ENCODE measurements at places on chromosomes 4 and X.

- no peak for DNase-seq
Measured at GRCh38 chr4:180953572-180953971, 1289.6 kb upstream of the TENM3 start.

GRCh38 chr4:89894649-89895550 lies at the start of gene MMRN1:
Gene MMRN1 (plus strand): TSS chr4:89894854. CDS start chr4:89894972, 118 bp downstream.
- DNase-seq: no peak

DNA sequence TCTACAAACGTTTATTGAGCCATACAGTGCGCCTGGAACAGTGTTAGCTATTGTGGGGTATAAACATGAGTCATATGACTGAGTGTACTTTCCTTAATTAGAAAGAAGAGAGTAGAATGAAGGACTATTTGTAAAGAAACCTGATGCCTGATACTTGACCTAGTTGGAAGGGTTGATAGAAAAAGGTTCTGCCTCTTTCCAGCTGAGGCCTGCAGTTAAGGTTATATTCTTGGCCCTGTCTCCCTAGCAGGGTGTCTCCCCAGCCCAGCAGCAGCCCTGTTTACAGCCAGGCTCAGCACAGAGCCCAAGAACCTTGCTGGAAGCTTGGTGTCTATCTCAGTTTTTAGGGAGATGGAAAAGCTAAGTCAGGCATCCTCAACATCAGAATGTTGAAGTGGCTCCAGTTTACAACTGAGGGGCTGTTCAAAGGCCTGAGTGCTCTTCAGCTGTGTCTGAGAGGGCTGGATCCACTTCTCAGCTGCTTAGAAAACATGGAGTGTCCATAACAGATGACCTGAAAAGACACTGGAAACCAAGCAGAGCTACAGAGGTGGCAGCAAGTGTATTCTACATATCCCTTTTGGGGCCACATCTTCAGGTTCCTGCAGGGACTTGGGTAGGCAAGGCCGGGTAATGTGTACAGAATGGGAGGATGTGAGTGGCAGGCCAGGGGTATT lies 21.6 kb downstream of the NYX start:
- DNase-seq: no peak

DNA sequence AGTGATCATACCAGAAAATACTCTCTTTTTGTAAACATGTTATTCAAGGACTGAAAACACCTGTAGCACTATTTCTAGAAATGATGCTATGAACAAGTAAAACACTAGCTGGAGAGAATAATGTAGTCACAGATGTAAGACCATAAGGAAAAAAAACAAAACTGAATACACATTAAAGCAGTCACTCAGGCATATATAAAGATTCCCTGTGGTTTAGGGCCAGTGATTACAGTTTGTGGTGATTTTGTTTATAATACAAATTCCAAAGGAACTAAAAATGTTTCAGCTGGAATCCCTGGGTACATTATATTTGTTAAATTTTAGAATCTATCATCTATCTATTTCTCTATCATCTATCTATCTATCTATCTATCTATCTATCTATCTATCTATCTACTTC lies 777.8 kb upstream of the FRG1 start:
- no peak for DNase-seq

DNA sequence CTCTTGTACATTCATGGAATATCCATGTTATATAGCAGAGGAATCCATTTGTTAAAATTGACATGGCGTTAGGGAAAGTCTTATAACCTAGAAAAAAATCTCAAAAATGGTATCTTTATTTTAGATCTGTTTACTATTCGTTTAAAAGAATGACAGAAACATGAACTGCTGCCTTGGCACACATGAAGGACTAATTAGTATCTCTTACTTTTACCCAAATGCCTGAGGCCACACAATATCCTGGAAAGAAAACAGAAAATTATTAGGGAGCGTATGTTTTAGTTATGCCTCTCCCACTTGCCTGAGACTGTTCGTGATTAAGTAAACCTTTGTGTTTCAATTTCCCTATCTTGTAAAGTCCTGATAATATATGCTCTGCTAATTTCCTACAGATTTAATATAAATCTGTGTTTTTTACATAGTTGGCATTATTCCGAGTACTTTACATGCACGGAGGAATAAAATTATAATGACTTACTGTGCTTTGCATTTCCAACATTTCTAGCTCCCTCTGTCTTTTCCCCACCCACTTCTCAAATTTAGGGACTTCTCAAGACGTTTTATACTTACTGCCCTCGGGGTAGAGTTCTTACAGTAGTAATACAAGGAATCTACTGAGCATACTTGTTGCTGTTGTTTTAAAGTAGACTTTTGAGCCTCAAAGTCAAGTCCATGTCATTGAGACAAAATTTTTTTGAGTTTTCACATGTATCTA lies 147.3 kb downstream of the VEGFC start:
- DNase-seq: no peak

- no peak for DNase-seq
Measured at GRCh38 chrX:13750812-13751211, 16.3 kb downstream of the OFD1 start.

DNA sequence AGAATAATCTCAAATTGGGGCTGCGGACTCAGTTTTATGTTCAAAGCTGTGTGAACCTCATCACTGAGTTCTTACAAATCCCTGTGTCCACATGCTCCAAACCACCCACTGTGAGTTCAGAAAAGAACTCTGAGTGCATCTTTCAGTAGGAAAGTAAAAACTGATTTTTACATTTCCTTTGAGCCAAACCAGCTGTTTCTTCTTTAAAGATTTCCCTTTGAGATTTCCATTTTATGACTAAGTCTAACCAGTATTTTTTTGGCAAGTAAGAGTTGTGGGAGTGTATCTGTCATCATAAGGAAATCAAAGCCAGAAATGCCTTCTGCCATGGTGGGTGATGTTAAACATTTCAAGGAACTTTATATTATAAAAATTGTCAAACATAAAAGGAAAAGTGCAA lies 100.0 kb downstream of the TET2 start:
- DNase-seq: no peak

- DNase-seq: no peak
Measured at GRCh38 chr4:153013202-153013977, 77.3 kb downstream of the FHDC1 start.

- no peak for DNase-seq
Measured at GRCh38 chr4:148052448-148052847, 320.6 kb downstream of the ARHGAP10 start.

DNA sequence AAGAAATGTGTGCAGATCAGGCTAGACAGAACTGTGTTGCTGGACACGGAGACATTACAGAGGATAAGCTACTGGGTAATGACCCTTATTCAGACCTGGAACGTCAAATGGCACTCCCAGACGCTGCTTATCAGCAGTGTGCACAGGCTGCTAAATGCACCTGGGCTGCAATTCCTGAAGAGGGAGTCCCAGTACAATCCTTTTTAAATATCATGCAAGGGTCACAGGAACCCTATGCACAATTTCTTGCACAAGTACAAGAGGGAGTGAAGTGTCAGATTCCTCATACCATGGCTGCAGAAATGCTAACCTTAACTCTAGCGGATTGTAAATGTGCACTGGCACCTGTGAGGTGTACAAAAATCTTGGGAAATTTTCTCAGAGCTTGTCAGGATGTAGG lies 16.9 kb downstream of the SPIN2B start:
- no peak for DNase-seq

GRCh38 chrX:8897259-8897658 lies 96.1 kb upstream of the FAM9A start:
- DNase-seq: no peak

GRCh38 chrX:41449615-41450014 lies 2.5 kb downstream of the NYX start:
- DNase-seq: no peak

GRCh38 chr4:42281324-42282020 lies 115.8 kb upstream of the SHISA3 start:
- no peak for DNase-seq

GRCh38 chr4:5654791-5655190 lies 53.6 kb downstream of the EVC2 start:
- DNase-seq: no peak

- no peak for DNase-seq
Measured at GRCh38 chr4:172481802-172482508, 668.8 kb downstream of the GALNTL6 start.

- peak; percentile 63 for DNase-seq
Measured at GRCh38 chrX:48897625-48898306, at the start of the genes PQBP1 and TIMM17B. Gene PQBP1 (plus strand): TSS chrX:48897930. CDS start chrX:48898510, 580 bp downstream. Gene TIMM17B (minus strand): TSS chrX:48897768. CDS start chrX:48897749, 19 bp downstream.

DNA sequence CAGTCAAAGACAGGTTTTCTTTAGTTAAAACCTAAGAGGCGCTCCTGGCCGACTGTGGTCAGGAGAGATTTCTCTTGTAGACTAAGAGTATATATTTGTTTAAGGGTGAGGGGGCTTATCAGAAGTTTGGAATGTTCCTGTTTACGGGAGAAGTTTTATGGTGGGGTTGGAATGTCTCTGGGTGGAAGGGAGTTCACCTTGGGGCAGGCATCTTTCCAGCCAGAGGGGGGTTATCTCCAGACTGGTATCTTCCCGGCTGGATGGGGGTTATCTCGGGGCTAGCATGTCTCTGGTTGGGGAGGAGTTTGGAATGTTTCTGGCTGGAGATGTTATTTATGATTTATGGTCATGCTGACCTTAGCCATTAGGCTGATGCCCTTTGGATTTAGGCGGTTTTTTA lies 116.0 kb downstream of the COX7B2 start:
- DNase-seq: no peak

DNA sequence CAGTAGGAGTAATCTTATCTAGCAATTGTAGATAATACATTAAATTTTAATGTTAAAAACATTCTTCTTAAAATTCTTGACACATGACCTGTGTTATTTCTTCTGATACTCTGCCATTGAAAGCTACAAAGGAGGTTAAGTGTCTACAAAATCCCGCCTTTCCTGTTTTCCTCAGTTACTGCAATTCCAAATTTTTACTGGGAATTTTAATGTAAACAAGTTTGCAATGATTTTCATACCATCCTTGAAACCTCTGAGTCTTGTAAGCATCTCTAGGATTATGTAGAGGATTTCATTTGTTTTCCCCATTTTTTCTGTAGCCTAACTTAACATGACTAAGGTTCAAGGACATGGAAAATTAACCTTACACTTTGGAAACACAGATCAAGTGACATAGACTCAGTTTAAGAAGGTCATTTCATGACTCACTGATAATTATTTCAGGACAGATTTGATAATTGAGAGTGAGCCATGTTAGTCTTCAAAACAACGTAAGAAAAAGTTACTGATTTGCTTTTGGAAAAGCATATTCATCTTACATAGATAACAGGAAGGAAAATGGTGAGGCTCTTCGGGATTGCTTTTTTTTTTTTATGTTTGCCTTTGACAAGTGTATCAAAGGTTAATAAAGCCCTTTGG lies 39.6 kb upstream of the PDLIM5 start:
- DNase-seq: no peak

DNA sequence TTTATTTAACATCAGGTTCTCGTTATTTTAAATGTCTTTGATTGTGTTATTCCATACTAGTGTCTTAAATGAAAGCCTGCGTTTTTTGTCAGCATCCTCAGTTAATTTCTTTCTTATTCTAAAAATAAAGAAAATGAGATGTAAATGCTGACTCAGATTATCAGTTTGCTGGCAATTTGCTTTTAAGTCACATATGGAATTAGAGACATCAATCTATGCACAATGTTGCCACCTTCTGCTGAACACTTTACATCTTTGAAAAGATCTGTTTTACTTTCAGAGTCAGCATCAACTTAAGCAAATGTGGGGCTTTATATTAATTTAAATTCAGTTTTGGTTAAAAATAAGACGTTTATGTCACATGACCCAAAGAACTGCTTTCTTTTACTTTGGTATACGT lies 99.2 kb downstream of the ADGRL3 start:
- no peak for DNase-seq

DNA sequence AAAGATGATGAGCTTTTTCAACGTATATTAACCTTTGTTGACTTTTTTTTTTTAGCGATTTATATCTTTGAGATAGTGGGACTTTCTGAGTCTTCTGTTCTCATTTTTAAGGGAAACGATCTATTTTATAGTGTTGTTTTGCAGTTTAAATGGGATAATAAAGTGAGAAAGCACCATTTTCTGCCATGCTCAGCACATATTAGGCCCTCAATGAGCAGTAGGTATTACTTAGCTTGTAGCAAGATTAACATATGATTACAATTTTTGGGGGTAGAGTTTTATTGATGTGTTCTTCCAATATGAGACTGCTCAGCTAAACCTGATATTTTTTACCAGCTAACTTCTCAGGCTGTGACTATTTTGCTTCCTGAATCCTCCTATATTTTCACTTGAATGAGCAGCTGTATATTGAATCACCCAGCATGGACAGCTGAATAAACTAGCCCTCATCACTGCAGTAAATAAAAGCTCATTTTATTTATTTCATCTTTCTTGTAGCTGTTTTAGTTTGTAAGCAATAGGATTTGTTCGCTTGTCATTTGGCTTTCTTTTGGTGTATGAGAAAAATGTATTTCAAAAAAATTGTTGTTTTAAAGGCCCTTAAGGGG lies 43.7 kb downstream of the UGT8 start:
- DNase-seq: no peak

DNA sequence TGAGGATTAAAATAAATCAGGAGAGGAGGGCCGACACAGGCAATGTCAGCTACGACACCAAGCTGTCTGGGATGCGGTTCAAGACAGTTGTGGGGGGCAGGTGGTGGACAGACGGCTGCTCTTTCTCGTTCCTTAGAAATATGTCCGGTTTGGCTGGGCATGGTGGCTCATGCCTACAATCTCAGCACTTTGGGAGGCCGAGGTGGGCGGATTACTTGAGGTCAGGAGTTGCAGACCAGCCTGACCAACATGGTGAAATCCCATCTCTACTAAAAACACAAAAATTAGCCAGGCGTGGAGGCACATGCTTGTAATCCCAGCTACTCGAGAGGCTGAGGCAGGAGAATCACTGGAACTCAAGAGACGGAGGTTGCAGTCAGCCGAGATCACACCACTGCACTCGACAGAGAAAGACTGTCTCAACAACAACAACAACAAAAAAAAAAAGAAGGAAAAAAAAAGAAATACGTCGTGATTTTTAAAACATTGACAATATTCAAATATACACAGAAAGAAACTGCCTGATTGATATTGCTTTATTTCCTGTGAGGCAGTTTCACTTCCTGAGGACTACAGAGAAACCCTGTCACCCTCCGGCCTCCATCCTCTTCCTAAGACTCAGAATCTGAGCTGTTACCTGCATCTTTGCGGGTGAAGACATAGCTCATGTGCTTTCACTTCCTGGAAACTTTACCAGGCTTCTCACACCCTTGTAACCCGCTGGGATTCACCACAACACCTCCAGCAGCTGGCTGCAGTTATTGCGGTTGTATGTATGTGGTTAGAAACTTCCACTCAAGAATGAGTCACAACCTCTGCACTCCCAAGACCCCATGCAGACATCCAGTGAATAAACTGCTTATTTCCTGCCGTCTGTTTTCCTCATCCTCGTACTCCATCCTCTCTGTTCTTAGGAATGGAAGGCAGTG lies 63.8 kb upstream of the STS start:
- DNase-seq: peak; percentile 48

DNA sequence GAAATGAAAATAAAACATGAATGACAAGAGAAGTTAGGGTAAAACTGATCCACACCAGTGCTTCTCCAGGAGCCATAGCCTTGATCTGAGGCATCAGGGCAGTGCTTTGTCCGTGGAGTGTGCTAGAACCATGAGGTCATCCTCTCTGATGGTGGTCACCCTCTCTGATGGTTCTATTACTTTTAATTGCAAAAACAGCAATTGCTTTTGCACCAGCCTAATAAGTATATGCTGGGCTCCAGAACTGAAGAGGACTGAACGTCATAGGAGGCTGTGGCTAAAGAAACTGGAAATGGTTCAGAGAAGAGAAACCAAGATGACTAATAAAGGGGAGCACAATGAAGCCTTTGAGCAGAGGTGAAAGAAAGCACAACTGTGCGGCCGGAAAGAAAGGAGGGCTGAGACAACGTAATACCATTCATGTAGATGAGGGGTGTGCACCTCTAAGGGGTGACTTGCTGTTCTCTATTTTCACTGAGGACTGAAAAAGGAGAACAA lies 17.0 kb upstream of the TMEM154 start:
- peak; percentile 43 for DNase-seq

All from activated T-helper 1 cell treated with anti-CD3 and anti-CD28 coated beads, Interleukin-2, amount 50 U/mL, for 16 hours (primary cell).